T47D (cell line): ENCODE measurements at places on chromosomes 6 and 20.

- DNase-seq = peak; percentile 67
Observed at GRCh38 chr6:74534465-74535211, 671.2 kb downstream of the COL12A1 start.

GRCh38 chr6:41497994-41498393 lies 48.2 kb upstream of the FOXP4 start:
- DNase-seq = no peak

- DNase-seq = no peak
Observed at GRCh38 chr6:43897571-43898302, 127.7 kb downstream of the VEGFA start.

DNA sequence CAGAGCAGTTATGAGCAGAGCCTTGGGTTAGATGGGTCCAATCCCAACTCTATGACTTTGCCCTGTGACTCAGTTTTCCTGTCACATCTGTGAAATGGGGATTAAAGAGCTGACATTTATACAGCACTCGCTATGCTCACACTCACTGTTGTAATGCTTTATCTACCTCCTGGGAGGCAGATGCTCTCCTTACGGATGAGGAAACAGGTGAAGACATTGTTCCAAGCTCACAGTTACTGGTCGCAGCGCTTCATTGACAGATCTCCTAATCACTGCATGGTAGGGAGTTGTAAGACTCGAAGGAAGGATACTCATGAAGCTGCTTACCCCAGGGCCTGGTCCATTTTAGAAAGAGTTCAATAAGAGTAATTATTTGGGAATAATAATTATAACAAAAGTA lies 2.9 kb upstream of the MYLK2 start:
- no peak for DNase-seq

DNA sequence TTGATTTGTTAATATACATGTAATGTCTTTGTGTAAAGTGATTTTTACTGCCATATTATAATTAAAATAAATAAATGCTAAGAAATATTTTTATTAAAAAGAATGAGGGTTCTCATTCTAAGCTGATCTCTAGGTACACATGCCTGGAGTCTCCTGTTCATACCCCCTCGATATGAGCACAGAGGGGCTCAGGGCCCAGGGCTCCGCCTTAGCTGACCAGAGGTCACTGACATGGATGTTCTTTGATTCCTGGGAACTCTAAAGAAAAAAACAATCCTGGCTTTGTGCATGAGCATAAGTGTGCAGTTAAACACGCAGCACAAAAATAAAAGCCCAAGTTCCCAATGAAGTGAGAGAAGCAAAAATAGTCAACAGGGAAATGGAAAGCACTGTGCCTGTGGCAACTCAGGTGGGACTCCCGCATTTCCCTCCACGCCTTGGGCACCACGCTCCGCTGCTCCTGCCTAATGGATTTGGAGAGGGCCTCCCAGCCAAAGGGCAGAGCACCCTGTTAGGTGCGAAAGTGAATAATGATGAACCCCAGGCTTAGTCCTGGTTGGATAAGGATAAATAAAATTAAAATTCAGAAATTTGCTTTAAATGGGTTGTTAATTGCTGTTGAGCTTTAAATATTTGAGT lies 33.3 kb upstream of the QKI start:
- no peak for DNase-seq

- DNase-seq = no peak
Observed at GRCh38 chr20:49387581-49387939, 94.9 kb downstream of the KCNB1 start.

DNA sequence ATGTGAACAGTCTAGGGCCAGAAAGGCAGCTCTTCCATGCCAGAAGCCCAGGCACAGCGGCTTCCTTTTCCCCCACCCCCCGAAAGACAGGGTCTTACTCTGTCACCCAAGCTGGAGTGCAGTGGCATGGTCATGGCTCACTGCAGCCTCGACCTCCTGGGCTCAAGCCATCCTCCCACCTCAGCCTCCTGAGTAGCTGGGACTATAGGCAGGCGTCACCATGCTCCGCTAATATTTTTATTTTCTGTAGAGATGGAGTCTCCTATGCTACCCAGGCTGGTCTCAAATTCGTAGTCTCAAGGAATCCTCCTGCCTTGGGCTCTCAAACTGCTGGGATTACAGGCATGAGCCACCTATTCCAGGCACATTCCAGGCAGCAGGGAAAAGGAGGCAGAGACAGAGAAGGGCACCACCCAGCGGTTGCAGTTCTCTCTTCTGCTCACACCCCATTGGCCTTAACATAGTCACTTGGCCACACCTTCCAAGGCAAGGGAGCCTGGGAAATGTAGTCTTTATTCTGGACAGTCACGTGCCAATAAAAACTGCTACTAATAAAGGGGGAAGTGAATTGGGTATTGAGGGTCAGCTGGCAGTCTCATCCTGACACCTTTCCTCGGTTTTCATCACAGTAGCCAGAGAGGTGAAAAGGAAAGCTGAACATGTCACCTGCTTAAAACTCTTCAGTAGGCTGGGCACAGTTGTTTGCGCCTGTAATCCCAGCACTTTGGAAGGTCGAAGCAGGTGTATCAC lies 205.9 kb downstream of the ZMYND8 start:
- peak; percentile 94 for DNase-seq

- DNase-seq = no peak
Observed at GRCh38 chr20:9040863-9041524, 27.9 kb upstream of the PLCB4 start.
